ENCODE measurements at places on chromosomes 2 and 18.

- DNase-seq, result no peak
These were observed 154.1 kb downstream of the GALNT14 start for GRCh38 chr2:30984148-30984547.

- no peak for DNase-seq
These were observed 47.0 kb downstream of the CYP27C1 start for GRCh38 chr2:127173057-127173456.

DNA sequence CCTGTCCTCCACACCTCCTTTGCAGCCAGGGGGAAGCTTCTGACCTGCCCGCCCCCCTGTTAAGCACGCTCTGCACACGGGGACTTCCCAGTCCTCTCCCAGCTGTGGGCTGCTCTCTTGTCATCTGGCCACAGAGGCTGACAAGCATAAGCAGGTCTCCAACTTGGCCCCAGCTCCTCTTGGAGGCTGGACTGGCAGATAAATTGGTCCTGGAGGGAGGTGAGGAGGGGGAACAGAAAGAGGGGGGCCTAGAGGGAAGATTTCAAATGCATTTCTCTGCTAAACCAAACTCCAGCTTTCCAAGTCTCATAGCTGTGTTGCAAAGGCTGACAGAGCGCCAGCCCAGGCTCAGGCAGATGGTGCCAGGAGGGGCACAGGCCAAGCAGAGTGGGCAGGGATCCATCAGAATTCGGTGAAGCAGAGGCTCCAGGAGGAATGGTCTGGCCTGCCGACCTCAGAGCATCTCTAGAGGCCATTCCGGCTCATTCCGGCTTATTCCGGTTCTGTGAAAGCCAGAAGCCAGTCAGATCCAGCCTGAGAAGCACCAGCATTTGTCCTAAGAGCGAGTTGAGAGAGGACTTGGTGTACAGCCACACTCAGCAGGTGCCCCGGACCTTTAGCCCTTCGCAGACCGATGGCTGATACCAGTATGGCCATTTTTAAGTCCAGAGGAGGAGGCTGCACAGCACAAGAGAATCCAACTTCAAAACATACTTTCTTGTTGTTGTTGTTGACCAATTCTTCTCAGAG, 508.9 kb upstream of the MYT1L start:
- no peak for DNase-seq

- peak; percentile 8 for DNase-seq
These were observed 376.3 kb upstream of the UBE2E3 start for GRCh38 chr2:180604077-180604476.

GRCh38 chr18:3067165-3067661, 54.3 kb upstream of the LPIN2 start:
- DNase-seq, result no peak

GRCh38 chr2:159046966-159047365, 78.5 kb downstream of the TANC1 start:
- DNase-seq, result no peak

GRCh38 chr2:140565756-140566155, 1565.1 kb downstream of the LRP1B start:
- no peak for DNase-seq

DNA sequence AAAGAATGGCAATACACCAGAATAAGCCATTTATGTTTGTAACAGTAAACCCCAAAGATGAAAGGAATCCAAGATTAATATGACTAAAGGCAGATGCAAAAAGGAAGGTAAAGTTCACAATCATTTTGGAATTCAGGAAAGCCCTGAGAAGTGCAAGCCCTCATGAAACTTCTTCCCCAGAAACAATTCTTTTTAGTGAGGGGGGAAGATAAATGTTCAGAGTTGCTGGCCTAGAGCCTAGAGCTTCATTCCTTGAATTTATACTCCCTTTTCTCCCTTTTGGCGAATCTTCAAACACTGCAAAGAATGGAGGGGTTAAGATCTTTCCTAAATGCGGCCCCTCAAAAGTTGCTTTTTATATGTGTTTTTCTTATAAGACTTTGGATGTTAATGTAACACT, 368.8 kb downstream of the MEIS1 start:
- DNase-seq, result no peak

GRCh38 chr2:229096409-229097066, 174.5 kb downstream of the PID1 start:
- no peak for DNase-seq

DNA sequence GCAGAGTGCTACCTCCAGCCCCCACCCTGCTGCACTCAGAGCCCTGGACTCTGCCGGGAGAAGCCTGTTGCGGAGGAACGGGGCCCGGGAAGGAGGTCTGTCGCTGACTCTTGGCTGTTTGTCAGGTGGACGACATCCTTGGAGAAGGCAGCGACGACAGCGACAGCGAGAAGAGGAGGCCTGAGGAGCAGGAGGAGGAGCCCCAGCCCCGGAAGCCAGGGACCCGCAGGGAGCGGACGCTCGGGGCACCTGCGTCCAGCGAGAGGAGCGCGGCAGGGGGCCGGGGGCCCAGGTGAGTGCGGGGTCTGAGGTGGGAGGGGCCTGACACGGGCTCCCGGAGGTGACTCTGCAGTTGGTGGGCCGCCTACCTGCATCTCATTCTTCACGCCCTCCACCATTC, 56.6 kb downstream of the CTDP1 start:
- DNase-seq, result no peak

- DNase-seq, result no peak
These were observed 13.7 kb downstream of the HYCC2 start for GRCh38 chr2:201057715-201058248.

- no peak for DNase-seq
These were observed 12.6 kb downstream of the SEH1L start for GRCh38 chr18:12960395-12960794.

DNA sequence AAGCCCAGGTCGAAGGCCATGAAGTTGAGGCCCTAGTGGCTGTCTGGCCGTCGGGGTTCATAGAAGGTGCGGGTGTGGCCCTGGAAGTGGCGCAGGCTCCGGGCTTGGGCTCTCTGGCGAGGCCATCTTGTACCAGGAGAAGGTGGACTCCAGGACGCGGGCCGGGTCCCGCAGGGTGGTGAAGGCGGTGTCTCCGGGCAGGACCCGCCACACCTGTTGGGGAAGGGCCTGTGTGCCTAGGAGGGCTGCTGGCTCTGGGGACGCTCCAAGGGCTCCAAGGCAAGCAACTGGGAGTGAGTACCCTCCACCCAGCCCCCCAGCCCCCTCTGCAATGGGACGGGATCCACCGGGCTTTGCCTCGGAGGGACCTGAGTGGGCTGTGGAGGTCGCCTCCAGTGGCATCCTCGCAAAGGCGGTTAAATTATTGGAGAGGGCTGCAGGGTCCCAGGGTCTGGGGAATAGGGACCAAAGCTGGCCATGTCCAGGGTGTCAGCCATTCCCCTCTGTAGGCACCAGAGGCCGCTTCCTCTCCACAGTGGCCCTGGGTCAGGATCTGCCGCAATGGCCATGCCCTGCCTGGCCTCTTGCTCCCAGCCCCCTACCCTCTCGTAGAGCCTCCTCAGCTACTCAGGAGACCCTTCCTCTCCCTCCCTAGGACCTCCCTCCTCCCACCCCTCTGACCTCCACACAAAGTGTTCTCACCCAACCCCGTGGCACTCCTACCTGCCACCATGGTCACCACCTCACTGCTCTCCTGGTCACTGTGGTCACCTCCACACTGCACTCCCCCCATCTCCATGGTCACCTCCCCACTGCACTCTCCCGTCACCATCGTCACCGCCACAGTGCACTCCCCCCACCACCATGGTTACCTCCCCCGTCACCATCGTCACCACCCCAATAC, 10.3 kb downstream of the AQP12A start:
- DNase-seq, result no peak

DNA sequence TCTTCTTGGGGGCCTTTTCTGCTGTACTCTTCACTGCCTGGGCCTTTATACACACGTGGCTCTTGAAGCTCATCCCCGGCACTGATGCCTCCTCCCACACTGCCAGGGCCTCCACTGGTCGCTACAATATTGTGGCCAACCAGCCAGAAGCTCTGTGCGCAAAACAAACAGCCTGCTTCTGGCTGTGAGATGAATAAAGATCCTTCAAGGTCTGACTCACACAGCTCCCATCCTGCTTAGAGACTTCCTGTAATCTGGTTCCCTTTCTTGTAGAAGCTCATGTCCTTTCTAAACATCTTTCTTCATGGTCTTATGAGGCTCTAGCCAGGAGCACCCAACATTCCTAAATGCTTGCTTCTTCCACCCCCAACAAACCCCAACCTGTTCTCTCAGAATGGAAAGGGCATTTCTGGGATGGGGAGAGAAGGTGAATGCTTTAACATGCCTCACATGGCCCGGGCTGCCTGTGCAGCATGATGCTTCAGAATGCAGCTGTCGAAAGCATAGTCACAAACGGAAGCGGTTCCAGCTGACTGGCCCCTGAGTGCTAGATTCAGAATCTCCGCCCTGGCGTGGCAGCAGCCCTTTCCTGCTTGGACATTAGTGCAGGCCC, 24.6 kb downstream of the NRP2 start:
- no peak for DNase-seq

DNA sequence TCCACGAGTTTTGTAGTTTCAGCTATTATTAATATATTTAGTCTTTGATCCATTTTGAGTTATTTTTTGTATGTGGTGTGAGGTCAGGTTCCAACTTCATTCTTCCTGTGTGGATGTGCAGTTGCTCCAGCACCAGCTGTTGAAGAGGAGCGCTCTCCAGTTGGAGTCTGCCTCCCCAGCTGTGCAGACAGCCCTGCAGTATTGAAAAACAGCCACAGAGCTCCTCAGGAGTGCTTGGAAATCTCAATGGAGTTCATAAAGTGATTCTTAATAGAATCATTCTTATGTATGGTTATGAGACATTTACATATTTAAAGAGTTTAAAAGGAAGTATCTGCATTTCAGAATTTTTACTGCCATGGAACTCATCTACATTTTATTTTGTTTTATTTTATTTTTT, 17.3 kb downstream of the DGKD start:
- DNase-seq, result no peak

GRCh38 chr2:207041786-207042554, 102.7 kb downstream of the CPO start:
- no peak for DNase-seq

DNA sequence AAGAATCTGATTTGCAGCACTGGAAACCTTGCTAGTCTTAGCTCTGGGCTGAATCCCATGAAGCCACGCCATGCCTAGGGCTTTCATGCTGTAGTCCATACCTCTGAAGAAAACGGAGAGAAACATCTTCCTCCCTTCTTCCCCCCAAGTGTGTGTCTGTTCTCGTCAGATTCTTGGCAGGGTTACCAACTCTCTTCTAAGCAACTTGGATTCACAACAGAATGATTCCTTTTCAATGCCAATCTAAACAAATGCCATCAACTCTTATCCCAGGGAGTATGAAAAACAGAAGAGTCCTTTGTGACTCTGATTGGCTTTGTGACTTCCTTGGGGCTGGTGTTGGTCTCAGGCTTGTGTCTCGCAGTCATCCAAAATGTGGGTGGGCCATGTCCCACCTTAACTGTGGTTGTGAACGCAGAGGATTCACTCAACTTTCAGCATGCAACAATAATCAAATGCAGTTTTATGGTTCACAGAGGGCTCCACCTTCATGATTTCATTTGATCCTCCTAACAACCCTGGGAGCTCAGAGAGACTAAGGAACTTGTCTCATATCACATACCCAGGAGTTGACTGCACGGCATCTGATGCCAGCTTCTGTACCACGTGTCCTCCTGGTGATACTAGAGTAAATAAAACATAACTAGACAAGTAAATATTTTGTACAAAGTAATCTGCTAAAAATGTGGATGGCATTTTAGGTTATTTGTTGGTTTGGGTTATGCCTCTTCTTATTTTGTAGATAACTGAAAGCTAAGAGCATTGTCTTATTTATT, 186.0 kb upstream of the TNP1 start:
- no peak for DNase-seq

DNA sequence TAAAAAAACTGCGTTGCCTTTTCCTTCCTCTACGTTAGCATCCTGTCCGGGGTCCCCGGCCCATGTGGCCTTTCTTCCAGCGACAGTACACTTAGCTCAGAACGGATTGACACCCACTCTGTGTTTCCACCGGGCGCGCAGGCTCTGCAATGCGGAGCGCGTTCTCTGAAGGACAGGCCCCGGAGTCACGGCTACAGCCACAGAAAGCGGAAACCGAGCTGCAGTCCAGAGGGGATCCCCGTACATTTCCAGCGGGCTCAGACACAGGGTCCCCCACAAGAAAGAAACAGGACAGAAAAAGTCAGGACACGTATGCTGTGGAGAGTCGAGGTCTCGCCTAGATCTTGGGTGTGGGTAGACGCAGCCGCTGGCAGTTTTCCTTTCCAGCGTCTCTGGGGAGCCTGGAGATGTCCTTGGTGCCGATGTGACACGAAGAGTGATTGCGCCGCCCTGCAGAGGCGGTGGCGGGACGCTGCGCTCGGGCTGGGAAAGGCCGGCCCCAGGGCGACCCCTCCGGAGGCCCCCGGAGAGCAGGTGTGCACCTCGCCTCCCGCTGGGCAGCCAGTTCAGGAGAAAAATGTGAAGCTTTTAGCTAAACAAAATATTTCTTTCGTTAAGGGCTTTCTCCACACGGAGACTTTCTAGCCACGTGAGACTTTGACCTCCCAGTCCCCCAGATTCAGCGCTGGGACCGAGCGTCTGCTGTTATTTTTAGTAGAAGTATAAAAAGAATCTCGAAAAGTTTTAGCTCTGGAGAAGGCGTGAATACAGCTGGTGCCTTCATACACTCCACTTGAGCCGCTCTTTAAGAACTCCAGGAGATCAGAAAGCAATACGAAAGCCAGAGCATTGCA, 1.3 kb upstream of the ACKR3 start:
- no peak for DNase-seq

- no peak for DNase-seq
These were observed 878.4 kb downstream of the CPS1 start for GRCh38 chr2:211434773-211435172.

DNA sequence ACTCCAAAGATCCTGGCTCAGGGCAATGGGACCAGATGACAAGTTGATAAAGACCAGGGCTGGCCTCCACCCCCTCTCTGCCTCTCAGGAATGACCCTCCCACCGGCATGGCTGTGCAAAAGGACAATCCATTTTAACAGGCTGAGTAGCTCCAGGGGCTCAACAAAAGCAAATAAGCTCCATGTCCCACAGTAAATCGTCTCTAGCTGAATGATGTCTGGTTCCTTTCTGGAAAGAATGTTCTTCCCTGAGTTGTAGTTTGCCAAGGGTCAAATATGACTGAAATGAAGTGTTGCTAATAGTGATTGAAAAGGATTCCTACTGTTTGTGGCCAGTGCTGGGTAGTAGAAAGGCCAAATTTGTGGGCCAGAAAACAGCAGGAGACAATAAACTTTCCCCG, 434.4 kb upstream of the ETAA1 start:
- DNase-seq, result peak; percentile 49

DNA sequence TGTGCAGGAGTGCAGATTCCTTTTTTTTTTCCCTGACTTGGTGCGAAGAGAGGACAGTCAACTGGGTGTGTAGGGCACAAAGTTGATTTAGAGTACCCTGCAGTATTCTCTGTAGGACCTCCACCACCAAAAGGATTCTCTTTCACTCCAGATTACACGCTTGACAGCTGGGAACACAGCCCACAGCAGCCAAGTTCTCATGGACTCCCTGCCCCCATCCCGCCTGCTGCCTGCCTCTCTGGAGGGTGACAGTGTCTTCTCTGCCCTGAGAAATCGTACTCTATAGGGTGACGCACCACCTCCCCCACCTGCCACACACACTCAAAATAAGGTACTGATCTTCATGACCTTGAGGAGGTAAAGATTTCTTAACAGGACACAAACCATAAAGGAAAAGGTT, 26.6 kb upstream of the IHH start:
- DNase-seq, result no peak

- DNase-seq, result no peak
These were observed 195.1 kb downstream of the RTP5 start for GRCh38 chr2:242064364-242065250.
